ENCODE measurements at places on chromosomes 2 and 18.

GRCh38 chr2:223797811-223798721 lies 39.3 kb downstream of the AP1S3 start:
- peak; percentile 80 for DNase-seq

- no peak for DNase-seq
These were observed 325.2 kb downstream of the CYP26B1 start for GRCh38 chr2:71822463-71822862.

- peak; percentile 13 for DNase-seq
These were observed 32.1 kb upstream of the DYNAP start for GRCh38 chr18:54558609-54559585.

- no peak for DNase-seq
These were observed 124.0 kb upstream of the CAVIN2 start for GRCh38 chr2:191970867-191971266.

GRCh38 chr2:16179701-16180416 lies 239.5 kb downstream of the MYCN start:
- peak; percentile 56 for DNase-seq

- DNase-seq = peak; percentile 60
These were observed 26.3 kb upstream of the TMEM182 start for GRCh38 chr2:102735416-102736109.

GRCh38 chr2:98067160-98067559 lies 19.8 kb upstream of the VWA3B start:
- DNase-seq = no peak

DNA sequence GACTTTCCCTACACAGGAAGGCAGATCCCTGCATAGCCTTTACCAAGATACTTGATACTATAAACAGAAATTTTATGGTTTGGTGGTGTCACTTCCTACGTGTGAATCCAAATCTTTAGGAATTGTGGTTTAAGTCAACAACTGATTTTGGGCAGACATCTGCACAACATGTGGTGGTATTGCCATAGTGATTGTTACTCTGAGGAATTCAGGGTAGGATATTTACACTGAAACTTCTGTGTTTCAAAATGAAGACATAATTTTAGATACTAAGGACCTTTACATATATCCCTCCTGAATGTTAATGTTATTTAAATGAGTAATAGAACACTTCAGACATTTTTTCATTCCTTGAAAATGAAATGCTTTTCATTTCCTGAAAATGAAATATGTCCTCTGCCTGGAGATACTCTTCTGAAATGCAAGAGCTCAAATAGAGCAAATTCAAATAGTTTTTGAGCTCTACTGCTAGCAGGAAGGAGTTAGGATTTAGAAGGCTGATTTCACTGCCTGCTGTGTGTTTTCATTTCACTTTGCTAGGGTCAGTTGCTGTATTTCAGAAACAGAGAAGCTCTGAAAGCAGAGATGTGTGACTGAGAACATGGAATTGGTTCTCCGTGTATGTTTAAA lies 77.2 kb downstream of the MDH1 start:
- DNase-seq = peak; percentile 57

Data from eye (tissue), 1 donor.